ENCODE measurements at places on chromosomes 5 and 9.
A peak's percentile ranks its signal among the peaks of the same experiment; 100 is the strongest.

- DNase-seq = no peak
Observed at GRCh38 chr5:2261004-2261703, 378.4 kb upstream of the IRX4 start.

- no peak for DNase-seq
Observed at GRCh38 chr5:86979811-86980411, 287.8 kb upstream of the RASA1 start.

GRCh38 chr5:180159756-180160155, 49.3 kb downstream of the RASGEF1C start:
- DNase-seq = no peak

DNA sequence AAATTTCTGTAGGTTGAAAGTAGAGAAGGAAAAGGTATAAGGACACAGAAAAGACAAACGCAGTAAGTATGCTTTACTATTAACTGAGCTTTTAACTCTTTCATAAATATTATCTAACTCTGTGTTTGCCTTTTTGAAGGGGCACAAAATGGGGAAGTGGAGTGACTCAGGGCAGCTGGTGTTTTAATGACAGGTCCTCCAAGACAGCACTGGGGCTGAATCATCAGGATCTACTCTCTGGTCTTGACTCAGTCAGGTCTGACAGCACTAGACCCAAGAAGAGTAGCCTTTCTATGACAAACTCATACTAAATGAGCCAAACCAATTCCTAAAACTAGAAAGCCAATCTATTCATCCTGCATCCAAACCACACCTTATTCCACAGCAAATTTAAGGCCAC, 102.2 kb downstream of the APTX start:
- no peak for DNase-seq

DNA sequence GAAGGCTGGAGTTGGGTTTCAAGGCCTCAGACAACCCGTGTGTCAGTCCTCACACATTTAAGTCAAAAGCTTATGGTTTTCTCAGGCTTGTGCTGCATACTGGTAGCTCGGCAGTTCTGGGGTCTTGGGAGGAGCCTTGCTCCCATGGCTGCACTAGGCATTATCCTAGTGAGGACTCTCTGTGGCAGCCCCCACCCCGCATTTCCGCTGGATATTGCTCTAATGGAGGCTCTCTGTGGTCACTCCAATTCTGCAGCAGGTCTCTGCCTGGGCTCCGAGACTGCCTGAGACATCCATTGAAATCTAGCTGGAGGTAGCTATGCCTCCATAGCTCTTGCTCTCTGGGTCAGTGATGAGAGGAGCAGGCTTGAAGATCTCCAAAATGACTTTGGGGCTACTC, 311.5 kb upstream of the PTGER4 start:
- no peak for DNase-seq

DNA sequence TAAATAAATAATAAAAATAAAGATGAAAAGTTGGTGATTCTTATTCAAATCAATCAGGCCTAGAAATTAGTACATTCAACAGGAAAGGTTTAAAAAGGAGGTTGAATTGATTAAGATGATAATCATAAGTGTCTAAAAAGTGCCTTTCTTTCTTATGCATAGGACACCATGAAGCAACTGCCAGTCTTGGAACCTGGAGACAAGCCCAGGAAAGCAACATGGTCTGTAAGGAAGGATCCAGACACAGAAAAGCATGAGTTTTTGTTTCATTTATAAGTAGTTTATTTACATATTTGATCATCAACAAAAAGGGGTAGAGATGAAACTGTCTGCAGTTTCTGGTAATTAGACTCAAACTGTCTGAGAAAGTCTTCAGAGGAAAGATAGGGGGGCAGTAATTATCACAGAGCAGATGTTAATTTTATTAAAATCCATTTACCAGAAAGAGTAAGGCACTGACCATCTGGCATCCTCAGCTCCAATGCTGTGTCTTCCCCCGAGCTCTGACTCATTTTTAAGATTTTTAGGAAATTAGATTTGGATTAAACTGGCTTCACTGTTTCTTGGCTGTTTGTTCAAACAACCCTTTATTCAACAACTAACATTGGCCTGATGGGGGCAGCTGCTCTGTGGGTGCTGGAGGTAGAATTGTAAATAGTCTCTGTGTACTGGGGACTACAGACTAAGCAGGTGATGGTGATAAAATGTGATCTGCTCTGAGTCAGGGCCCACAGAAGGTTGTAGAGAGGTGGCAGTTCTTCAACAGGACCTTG, 2.7 kb downstream of the RABEPK start:
- peak; percentile 84 for DNase-seq

GRCh38 chr9:115121181-115121580, 3.2 kb upstream of the TNC start:
- no peak for DNase-seq

DNA sequence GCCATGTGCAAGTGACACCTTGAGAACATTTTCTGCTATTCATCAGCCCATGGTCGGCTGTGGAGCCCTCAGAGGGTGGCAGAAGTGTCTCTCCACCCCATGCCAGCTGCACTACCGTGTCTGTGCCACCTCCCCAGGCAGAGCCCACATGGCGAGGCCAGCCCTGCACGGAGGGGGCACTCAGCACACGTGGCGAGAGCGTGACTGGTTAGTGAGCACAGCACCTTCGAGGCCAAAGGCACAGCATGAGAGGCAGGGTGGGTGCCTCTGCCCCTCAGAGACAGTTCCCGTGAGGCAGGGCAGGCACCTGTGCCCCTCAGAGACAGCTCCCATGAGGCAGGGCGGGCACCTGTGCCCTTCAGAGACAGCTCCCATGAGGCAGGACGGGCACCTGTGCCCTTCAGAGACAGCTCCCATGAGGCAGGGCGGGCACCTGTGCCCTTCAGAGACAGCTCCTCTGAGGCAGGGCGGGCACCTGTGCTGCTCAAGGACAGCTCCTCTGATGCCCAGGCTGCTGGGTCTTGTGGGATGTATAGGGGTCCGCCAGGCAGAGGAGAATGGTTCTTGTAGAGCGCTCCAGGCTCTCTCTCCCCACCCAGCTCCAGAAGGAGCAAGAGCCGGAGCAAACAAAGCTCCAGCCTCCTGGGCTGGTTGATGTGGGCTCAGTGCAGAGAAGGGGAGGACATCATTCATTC, 179.8 kb upstream of the PPP1R26 start:
- no peak for DNase-seq

GRCh38 chr9:35967042-35967441, 9.1 kb upstream of the OR2S2 start:
- DNase-seq = no peak

DNA sequence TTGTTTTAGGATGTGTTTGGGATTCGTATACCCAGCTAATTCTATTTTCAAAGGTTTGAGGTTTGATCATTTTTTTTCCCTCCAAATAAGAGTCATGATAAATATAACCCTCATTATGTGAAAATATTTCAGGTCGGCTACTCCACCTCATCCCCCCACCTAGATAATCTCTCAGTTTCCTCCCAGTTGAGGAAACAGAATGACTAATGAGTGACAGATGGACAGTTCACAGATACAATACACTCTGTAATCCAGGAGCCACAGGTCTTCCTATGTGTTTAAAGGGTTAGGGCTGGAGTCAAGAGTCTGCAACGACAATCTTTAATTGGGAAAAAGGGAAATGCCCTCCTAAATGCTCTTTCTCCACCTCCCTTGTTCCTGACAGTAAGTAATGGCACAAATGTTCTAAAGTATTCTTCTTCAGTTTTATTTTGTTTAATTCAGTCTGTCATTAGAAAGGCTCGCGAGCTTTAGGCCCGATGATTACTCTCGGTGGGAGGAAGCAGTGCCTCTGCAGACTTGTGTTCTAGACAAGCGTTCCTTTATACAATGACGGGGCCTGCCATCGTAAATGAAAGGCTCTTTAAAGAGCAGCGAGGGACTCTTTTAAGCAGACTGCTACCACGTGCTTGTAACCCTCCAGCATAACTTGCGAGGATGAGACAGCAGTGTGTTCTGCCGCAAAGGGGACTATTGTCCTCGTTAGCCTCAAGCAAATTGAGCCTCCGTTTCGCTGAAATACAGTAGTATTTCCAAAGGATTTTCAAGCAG, 69.0 kb downstream of the MEF2C start:
- DNase-seq = no peak

GRCh38 chr9:35521708-35522107, 31.8 kb downstream of the RUSC2 start:
- DNase-seq = no peak

DNA sequence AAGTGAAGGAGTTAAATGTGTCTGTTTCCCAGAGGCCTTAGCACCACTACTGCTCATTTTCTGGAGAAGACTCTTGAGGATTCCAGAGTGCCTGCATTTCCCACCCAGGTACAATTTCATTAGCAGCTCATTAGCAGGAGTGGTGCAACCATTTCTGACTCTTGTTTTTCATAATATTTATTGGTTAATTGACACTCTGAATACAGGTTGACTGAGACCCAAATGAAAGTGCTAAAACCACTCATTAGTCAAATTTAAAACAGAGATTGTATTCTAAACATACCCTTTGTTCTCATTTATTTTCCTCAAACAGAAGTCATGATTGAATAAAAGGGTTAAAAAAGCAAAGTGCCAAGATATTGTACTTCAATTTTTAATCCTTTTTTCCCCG, 134.5 kb downstream of the SIL1 start:
- DNase-seq = no peak

GRCh38 chr9:134381671-134382516, 55.6 kb downstream of the RXRA start:
- no peak for DNase-seq

DNA sequence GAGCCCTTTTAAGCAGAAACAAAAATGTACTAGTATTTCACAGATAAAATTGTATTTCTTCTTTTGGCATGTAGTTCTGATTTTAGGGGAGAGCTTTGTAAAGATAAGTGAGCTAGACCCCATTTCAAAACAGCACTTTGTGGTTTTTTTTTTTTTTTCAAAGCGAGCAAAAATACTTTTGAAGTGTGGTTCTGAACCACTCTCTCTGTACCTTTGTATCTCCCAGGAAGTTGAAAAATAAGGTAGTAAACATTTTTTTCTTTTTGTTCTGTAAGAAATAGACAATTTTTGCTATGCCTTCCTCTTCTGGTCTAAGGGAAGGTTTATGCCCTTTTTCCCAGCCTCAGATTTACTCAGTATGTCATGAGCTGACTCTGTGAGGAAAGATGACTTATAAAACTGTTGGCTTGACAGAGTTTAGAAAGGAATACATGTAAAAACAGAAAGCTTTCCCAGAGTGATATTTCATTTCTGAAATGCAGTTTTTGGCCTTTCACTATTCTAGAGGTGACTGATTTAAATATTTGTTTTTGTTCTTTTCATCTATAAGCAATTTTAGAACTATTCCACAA, 12.5 kb downstream of the ERCC6L2 start:
- no peak for DNase-seq

DNA sequence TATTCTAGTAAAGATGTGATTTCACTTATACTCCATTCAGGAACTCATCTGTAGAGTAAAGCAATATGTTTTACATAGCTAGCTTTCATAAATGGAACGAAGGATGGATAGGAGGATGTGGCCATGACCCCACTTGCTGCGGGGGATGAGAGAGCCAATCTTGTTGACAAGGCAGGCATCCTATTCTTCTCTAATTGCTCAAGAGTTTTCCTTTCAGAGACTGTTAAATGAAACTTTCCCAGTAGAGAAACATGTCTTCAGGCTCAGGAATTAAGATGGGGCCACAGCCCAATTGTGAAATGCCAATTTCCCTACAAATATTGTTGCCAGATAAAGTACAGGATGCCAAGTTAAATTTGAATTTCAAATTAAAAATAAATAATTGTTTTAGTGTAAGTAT, 196.2 kb upstream of the TUT7 start:
- DNase-seq = no peak

DNA sequence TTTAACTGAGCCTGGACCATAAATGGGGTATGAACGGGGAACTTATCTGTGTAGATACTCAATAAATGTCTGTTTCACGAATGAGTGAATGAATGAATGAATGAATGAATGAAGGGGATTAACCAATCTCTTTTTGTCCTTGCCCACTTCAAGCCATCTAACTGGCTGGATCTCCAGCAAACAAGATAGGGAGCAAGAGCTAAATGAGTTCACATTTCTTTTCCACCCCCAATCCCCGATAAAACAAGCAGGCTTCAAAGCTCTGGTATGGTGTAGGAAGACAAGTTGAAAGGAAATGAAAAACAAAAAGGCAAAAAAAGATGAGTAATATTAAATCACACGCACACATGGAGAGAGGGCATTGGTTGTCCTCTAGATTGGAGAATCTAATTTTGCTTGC, 84.0 kb downstream of the CMYA5 start:
- no peak for DNase-seq

- no peak for DNase-seq
Observed at GRCh38 chr5:176579323-176579722, 30.2 kb downstream of the CDHR2 start.

GRCh38 chr5:155189476-155189875, 175.9 kb downstream of the KIF4B start:
- no peak for DNase-seq
